ENCODE measurements at places on chromosomes 13 and 19. TPM values are rescaled to one million over a fixed set of nuclear protein-coding genes. Genes with fewer than 3 reads are reported as not detected.
A peak's percentile ranks its signal among the peaks of the same experiment; 100 is the strongest.

Gene ZNF284
- 2.2 TPM for total RNA-seq

DNA sequence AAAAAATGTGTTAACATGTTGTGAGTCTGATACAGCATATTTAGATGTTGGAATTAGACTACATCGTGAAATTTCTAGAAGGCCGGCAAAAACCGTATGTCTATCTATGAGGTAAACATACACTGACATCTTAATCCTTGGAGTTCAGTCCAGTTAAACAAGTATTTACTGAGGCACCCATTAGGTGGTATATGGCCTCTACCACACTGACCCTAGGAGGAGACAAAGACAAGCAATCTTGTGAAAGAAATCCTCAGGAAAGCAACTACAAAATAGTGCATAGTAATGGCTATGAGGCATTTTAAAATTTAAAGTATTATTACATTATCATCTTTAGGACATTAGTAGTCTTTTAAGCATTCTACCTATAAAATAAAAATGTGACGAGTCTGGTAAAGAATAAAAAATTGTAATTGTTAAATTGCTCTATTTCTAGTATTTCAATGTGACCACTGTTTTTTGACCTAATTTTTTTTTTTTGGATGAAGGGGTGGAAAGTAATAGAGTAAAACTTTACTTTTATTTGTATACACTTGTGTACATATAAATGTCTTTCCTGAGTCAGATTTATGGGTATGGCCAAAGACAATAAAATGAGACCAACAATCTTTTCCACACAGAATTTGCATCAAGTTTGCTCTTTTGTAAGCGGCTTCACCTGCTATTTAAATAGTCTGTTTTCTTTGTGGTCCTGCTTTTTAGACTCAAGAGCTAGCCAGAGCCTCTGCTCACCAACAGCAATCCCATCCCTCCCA is 50.5 kb downstream of the KATNAL1 start:
- H3K36me3 ChIP-seq = peaks cover 24% of the 10 kb centered on the region
- no peaks in the 10 kb centered on the region for H3K27me3 ChIP-seq
- peaks cover 27% of the 10 kb centered on the region for H3K4me1 ChIP-seq

- no peaks in the 10 kb centered on the region for H3K36me3 ChIP-seq
- H3K27me3 ChIP-seq = peaks cover 1% of the 10 kb centered on the region
- H3K4me1 ChIP-seq = no peaks in the 10 kb centered on the region
- no peak for DNase-seq
Observed at GRCh38 chr13:98217597-98217996, 40.5 kb upstream of the RNF113B start.

Gene SLC25A41
- 0.55 TPM for total RNA-seq

DNA sequence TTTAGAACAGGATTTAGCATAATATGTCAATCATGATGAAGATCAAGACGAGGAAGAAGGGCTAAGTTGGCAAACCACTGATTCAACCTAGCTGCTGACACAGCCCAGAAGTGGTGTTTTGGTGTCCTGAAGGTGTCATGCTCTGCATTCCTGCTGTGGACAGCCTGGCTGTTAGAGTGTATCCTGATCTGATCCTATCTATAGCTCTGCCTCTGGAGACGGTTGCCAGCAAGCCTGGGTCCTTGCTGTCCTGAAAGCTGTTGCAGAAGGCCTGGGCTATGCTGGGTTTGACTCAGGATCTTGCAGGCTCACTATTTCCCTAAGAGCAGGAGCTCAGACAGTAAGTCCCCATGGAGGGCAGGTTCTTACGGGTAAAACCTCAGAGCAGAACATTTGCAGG is 416.4 kb downstream of the TSHZ3 start:
- H3K27me3 ChIP-seq = no peaks in the 10 kb centered on the region
- H3K36me3 ChIP-seq = no peaks in the 10 kb centered on the region
- H3K4me3 ChIP-seq = no peak overlapping the region

GRCh38 chr19:19615086-19615485 is 3.4 kb downstream of the PBX4 start:
- H3K27ac ChIP-seq = peak overlapping the region; percentile 82
- H3K27me3 ChIP-seq = no peaks in the 10 kb centered on the region
- peak overlapping the region; percentile 37 for H3K4me3 ChIP-seq
- peaks cover 34% of the 10 kb centered on the region for H3K36me3 ChIP-seq
- H3K4me1 ChIP-seq = peaks cover 65% of the 10 kb centered on the region

Data from activated CD4-positive, alpha-beta T cell treated with anti-CD3 and anti-CD28 coated beads, Interleukin-2, amount 10 ng/mL, durations not matched to agents 7 days and 5 days (primary cell).